Left ventricle myocardium inferior (tissue), 1 donor: ENCODE measurements at places on chromosomes 5 and 9. TPM values are rescaled to one million over a fixed set of nuclear protein-coding genes. Genes with fewer than 3 reads are reported as not detected.

The OXCT1 gene
- 234 TPM for total RNA-seq

The PDCD1LG2 gene
- total RNA-seq = 2.0 TPM

The TGFBI gene
- total RNA-seq = 43.4 TPM

The GSN gene
- 758 TPM for total RNA-seq

The TAF11L10 gene
- not detected for total RNA-seq

The PCDHGB6 gene
- total RNA-seq = 5.0 TPM

The CDH9 gene
- not detected for total RNA-seq

The SHC3 gene
- 0.96 TPM for total RNA-seq

The CCIN gene
- not detected for total RNA-seq

The OSTF1 gene
- total RNA-seq = 18.9 TPM

The PITX1 gene
- total RNA-seq = not detected

The CCDC183 gene
- total RNA-seq = 2.1 TPM

GRCh38 chr5:68343421-68343826, 127.9 kb downstream of the PIK3R1 start:
- peaks cover 19% of the 10 kb centered on the region for H3K4me1 ChIP-seq
- H3K27ac ChIP-seq = peak overlapping the region; percentile 78
- no peak overlapping the region for H3K4me3 ChIP-seq
- peak; percentile 18 for DNase-seq
- no peaks in the 10 kb centered on the region for H3K27me3 ChIP-seq

GRCh38 chr9:85040821-85041465, 371.4 kb downstream of the NTRK2 start:
- peaks cover 5% of the 10 kb centered on the region for H3K4me1 ChIP-seq
- no peak for DNase-seq
- H3K36me3 ChIP-seq = no peaks in the 10 kb centered on the region
- H3K27me3 ChIP-seq = peaks cover 58% of the 10 kb centered on the region
- no peak overlapping the region for H3K4me3 ChIP-seq

DNA sequence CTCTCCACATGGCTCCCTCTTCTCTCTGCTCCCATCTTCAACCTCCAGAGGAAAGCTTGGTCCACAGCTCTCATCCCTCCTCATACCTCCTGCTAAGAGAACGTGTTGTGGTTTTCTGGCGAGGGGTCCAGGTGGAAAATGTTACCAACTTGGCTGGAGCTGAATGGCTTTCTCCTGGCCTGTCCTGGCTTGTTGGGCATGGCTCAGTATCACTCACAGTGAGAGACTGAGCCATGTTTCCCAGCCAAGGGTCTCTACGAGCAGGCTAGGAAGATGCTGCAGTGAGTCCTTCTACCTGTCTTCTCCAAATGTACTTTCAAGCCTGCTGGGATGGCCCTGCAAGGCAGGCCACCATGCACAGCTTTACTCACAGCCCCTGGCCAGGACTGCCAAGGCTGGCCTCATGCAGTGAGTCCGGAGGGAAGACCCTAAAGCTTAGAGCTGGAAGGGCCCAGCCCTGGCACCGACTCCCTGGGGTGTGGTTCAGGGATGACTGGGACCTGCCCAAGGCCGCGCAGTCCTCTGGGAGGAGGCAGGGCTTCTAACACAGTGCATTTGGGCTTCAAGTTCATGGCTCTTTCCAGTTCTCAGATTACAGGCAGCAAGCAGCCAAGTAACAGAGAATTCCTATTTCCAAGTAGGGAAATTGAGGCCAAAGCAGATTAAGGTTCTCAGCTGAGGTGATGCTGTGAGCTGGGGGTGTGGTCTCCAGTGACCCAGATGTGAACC, 59.5 kb downstream of the COL27A1 start:
- no peak for DNase-seq
- peaks cover 61% of the 10 kb centered on the region for H3K4me1 ChIP-seq

DNA sequence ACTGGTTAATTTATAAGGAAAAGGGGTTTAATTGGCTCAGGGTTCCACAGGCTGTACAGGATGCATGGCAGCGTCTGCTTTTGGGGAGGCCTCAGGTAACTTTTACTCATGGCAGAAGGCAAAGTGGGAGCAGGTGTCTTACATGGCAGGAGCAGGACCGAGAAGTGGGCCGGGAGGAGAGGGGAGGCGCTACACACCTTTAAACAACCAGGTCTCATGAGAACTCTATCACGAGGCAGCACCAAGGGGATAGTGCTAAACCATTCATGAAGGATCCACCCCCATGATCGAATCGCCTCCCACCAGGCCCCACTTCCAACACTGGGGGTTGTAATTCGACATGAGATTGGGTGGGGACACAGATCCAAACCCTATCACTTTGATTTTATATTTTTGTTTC, 21.7 kb downstream of the TMEM171 start:
- no peaks in the 10 kb centered on the region for H3K36me3 ChIP-seq
- no peak overlapping the region for H3K27ac ChIP-seq
- no peak overlapping the region for H3K4me3 ChIP-seq
- no peaks in the 10 kb centered on the region for H3K4me1 ChIP-seq
- H3K27me3 ChIP-seq = peaks cover 45% of the 10 kb centered on the region

- DNase-seq = peak; percentile 39
- H3K36me3 ChIP-seq = no peaks in the 10 kb centered on the region
- H3K27ac ChIP-seq = no peak overlapping the region
- H3K4me1 ChIP-seq = peaks cover 20% of the 10 kb centered on the region
These were observed 479.3 kb downstream of the ARHGEF28 start for GRCh38 chr5:74105126-74105780.

DNA sequence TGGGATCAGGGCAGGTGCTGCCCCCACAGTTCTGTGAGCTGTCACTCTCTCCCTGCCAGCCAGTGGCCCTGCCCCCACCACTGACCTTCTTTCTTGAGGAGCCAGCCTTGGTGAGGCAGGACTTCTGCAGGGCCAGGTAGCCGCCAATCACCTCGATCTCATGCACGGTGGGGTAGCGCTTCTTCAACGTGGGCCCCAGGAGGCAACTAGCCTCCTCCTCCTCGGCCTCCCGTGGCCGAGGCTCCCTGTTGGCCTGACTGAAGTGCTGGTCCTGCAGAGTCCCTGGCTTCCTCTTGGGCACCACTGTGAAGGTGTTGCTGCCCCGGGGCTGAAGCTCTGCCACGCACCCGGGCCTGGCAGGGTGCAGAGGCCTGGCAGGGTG, 1.6 kb downstream of the TPRN start:
- DNase-seq = no peak
- peak overlapping the region; percentile 92 for H3K27ac ChIP-seq
- no peaks in the 10 kb centered on the region for H3K36me3 ChIP-seq
- H3K27me3 ChIP-seq = no peaks in the 10 kb centered on the region

DNA sequence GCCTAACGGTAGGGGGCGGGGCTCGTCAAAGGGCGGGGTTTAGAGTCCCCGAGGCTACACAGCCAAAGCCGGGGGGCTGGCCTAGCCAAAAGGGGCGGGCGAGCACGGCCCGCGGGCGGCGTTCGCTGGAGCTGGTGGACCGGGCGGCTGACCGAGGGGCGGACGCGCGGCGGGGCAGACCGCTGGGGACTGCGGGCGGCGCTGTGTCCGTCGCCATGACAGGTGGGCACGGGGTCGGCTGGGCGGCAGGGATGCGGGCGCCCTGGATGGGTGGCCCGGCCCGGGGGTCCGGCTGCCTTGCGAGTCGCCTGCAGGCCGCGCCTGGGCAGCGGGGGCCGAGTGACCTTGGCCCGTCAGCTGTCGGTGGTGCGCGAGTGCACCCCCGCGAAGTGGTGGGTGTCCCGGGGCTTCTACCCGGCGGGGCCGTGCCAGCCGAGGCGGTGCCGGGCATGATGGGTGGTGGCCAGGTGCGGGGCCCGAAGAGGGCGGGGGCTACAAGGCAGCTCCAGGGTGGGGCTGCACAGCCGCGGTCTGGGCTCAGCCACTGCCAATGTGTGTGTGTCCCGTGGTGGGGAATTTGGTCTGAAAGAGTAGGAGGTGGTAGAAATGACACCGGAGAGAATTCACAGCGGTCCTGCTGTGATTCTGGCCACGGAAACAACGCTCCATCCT, at the start of gene CARD19:
Gene CARD19 (plus strand): TSS at position 87 of the 672 bp plus-strand sequence. CDS start 129 bp downstream, at position 216.
- H3K4me1 ChIP-seq = peaks cover 70% of the 10 kb centered on the region
- DNase-seq = peak; percentile 59
- H3K27me3 ChIP-seq = no peaks in the 10 kb centered on the region
- no peaks in the 10 kb centered on the region for H3K36me3 ChIP-seq
- H3K27ac ChIP-seq = peak within 1 kb of the TSS; percentile 97

DNA sequence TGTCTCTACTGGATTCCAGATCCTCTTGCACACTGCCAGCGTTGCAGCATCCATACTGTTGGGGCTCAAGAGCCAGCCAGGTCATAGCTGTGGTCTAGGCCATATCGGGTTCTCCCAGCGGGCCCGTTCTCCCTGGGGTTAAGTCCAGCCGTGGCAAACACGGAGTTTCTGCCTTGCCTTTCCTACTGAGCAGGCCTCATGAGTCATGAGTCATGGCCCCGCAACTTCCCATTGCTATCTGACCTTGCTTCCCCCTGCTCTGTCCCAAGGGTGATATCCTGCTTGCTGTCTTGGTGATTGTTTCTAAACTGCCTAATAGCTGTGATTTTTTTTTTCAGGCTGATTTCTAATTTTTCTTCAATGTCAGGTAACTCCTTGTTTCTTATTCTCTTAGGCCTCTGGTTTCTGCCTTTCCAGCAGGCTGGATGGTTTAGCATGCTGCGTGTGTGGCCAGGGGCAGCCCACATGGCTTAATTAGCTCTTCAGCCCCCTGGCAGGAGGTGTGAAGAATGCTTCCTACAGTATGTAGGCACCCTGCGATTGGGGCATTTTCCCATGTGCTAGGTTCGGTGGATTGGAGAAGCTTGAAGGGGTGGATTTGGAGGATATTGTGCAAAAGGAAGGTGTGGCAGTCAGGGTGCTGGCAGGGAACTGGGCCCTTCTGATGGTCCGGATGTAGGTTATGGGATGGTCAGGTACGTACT, 18.7 kb downstream of the DAPK1 start:
- H3K4me3 ChIP-seq = no peak overlapping the region
- H3K27me3 ChIP-seq = no peaks in the 10 kb centered on the region
- no peaks in the 10 kb centered on the region for H3K36me3 ChIP-seq
- peaks cover 14% of the 10 kb centered on the region for H3K4me1 ChIP-seq
- no peak overlapping the region for H3K27ac ChIP-seq

DNA sequence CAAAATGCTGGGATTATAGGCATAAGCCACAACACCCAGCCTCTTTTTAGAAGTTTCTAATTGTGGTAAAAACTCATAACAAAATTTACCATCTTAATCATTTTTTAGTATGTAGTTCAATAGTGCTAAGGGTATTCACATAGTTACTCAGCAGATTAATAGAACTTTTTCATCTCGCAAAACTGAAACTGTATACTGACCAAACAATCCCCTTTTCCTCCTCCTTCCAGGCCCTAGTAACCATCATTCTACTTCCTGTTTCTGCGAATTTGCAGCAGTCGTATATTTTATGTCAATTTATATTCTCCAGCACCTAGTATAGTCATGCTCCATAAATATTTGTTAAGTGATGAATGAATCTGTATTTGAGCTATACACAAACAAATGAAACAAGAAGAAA, 86.3 kb upstream of the ERBIN start:
- no peak overlapping the region for H3K27ac ChIP-seq
- H3K36me3 ChIP-seq = no peaks in the 10 kb centered on the region
- H3K4me1 ChIP-seq = no peaks in the 10 kb centered on the region
- no peak for DNase-seq
- no peak overlapping the region for H3K4me3 ChIP-seq
- no peaks in the 10 kb centered on the region for H3K27me3 ChIP-seq

DNA sequence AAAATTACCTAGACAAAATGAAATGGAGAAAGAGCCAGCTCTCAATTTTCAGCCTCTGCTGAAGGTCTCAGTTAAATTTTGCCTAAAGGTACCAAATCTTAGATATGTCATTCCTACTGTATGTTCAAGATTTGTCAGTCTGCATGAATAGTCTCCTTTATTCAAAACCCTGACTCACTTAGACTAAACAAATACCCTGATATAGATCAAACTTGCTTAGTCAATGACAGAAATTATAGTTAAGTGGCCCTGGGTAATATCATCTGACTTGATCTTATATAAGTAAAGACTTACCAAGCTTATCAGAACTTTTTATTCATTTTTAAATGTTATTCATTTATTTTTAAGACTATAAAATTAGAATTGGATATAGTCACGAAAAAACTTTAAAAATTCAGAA, 12.2 kb downstream of the MEGF9 start:
- DNase-seq = no peak
- peaks cover 27% of the 10 kb centered on the region for H3K4me1 ChIP-seq
- no peaks in the 10 kb centered on the region for H3K27me3 ChIP-seq
- no peak overlapping the region for H3K27ac ChIP-seq
- no peak overlapping the region for H3K4me3 ChIP-seq
- H3K36me3 ChIP-seq = no peaks in the 10 kb centered on the region

DNA sequence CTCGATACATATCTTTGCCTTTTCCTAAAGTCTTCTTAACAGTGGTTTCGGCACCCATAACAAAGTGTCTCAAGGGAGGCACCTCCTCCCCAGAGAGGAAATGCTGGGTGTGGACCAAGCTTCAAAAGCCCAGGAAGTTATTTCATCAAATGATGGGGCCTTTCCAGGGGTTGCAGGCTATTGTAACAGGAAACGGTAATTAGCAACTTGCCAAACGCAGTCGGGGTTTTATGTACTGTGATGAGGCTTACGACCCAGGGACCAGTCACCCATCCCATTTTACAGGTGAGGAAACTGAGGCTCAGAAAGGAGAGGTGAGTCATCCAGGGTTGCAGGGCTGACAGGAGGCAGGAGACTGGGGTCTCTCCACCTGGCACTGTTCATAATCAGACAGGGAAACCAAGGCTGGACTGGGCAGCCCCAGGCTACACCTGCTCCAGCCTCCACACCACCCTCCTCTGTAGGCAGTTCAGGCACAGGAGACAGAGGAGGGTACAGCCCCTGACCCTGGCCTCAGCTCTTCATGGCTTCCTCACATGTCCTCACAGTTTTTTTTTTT, 30.0 kb upstream of the SUSD3 start:
- H3K4me3 ChIP-seq = no peak overlapping the region
- H3K27me3 ChIP-seq = peaks cover 15% of the 10 kb centered on the region
- no peak for DNase-seq
- H3K36me3 ChIP-seq = no peaks in the 10 kb centered on the region
- H3K4me1 ChIP-seq = no peaks in the 10 kb centered on the region

DNA sequence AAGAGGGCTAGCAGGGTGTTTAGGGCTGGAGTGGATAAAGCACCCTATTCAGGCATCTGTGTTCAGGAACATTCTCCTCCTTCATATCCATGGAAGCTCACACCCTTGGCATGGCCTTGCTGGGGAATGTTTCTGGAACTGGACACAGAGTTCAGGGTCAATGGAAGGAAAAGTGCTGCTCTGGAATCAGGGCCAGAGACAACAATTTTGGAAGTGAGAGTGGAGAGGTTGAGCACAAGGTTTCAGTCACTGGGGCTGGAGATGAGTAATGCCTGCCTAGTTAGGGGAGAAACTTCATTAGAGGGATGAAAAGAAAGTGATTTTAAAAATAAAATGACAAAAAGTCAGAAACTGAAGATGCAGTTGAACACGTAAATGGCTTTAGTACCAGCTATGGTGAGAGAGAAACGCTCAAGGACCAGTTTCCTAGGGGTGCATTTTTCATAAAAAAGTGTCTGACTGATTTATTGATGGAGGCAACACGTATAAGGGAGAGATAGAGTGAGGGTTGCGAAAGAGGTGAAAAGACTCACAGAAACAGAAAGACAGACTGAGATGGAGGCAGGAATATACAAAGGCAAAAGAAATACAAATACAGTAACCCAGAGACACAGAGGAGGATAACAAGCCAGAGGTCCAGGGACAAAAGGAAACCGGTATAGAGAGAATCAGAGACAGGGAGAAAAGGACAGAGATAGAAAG, 8.0 kb upstream of the TNFSF15 start:
- DNase-seq = no peak
- peaks cover 35% of the 10 kb centered on the region for H3K27me3 ChIP-seq
- no peak overlapping the region for H3K27ac ChIP-seq
- no peaks in the 10 kb centered on the region for H3K4me1 ChIP-seq

GRCh38 chr5:132419502-132420468, 50.3 kb downstream of the SLC22A5 start:
- H3K27ac ChIP-seq = peak overlapping the region; percentile 99

GRCh38 chr9:123687246-123687751, 242.6 kb downstream of the DENND1A start:
- no peaks in the 10 kb centered on the region for H3K27me3 ChIP-seq
- DNase-seq = no peak
- no peak overlapping the region for H3K4me3 ChIP-seq
- no peaks in the 10 kb centered on the region for H3K36me3 ChIP-seq
- peaks cover 46% of the 10 kb centered on the region for H3K4me1 ChIP-seq
